A549 treated with CpdA at 1 μM for 4 hours (cell line): ENCODE measurements at places on chromosomes 16 and 17. TPM values are rescaled to one million over a fixed set of nuclear protein-coding genes. Genes with fewer than 3 reads are reported as not detected.

Gene UTS2R
- not detected in 5 replicates for total RNA-seq

Gene ZNF771
- 2.8 to 6.4 TPM (median 5.7 TPM) in 5 replicates for total RNA-seq

Gene RDM1
- total RNA-seq, result 2.6 to 3.4 TPM (median 2.8 TPM) in 5 replicates

Gene KRTAP1-1
- not detected in 5 replicates for total RNA-seq

Gene LGALS9B
- total RNA-seq, result not detected in 5 replicates

Gene TMEM92
- 24.5 to 28.2 TPM (median 27.3 TPM) in 5 replicates for total RNA-seq

Gene SLC12A3
- not detected in 5 replicates for total RNA-seq

Gene ITGA2B
- total RNA-seq, result 1.0 to 1.9 TPM (median 1.6 TPM) in 5 replicates

Gene MYH2
- not detected in 5 replicates for total RNA-seq

Gene ZPBP2
- not detected in 5 replicates for total RNA-seq

Gene IRX5
- 1.7 to 2.4 TPM (median 2.2 TPM) in 5 replicates for total RNA-seq

Gene MMP28
- 3.6 to 7.7 TPM (median 6.0 TPM) in 5 replicates for total RNA-seq

Gene TMC8
- total RNA-seq, result 0.22 to 0.43 TPM (median 0.38 TPM) in 5 replicates

Gene HSDL1
- 17.2 to 18.7 TPM (median 18.1 TPM) in 5 replicates for total RNA-seq

Gene CACNA1G
- total RNA-seq, result 3.1 to 4.8 TPM (median 4.4 TPM) in 5 replicates
